Activated naive CD4-positive, alpha-beta T cell (primary cell): ENCODE measurements at places on chromosomes 6 and 20.

DNA sequence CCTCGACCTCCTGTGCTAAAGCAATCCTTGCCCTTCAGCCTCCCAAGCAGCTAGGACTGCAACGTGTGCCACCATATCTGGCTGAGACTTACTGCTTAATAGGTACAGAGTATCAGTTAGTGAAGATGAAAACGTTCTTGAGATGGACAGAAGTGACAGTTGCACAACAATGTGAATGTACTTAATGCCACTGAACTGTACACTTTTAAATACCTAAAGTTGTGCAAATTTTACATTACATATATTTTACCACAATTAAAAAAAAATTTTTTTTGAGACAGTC, 25.9 kb downstream of the NUDT3 start:
- DNase-seq = no peak

GRCh38 chr20:43669332-43669731, 2.4 kb downstream of the MYBL2 start:
- DNase-seq = no peak

DNA sequence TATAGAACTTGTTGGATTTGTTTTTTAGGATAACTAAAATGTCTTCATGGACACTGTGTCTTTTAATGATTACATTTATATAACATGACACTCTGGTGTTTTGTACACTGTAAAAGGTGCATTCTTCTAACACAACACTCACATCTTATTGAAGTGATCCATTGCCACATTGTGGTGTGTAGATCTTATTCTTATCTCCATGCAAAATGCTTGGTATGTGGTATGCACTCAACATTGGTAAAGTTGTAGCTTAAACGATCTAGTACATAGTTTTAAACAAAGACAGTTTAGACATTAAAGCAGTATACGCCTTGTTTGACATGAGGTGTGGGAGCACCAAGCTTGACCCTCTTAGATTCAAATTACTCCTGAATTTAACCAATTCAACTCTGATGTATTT, 84.7 kb downstream of the SASH1 start:
- no peak for DNase-seq

- no peak for DNase-seq
Observed at GRCh38 chr6:20370393-20370792, 31.3 kb upstream of the E2F3 start.

DNA sequence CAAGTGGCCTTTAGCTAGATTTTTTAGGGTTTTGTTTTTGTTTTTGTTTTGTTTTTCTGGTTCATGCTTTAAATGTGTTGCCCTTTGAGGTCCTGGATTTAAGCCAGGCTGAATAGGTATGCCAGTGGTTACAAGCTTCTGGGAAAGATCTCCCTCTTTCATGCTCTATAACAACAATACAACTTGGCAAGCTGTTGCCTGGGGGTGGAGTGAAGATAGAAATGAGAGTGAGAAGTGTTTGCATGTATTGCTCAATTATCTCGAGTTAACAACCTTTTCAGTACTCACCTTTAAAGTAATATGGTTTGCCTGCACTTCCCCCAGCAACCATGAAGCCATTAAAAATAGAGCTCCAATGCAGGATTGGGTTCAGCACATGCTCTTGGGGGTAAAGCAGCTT, 19.2 kb upstream of the HAO1 start:
- DNase-seq = no peak
